ENCODE measurements at places on chromosomes 5 and 9.

DNA sequence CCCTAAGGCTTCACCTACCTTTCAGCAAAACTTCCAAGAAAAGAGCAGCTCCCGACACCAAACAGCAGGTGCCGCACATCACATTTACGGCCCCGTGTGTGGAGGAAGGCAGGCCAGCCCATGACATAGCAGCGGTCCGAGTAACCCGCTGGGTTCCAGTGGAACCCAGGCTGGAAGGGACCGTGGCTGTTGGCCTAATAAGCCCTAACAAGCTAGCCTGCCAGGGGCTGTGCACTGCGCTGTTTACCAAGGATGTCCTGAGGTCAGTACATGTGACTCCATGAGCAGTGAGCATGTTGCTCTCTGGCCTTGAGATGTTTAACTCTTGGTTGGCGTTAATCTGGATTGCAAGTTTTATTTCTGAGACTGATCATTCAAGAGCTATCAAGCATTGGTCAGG, 131.5 kb downstream of the FSTL4 start:
- DNase-seq, result no peak

DNA sequence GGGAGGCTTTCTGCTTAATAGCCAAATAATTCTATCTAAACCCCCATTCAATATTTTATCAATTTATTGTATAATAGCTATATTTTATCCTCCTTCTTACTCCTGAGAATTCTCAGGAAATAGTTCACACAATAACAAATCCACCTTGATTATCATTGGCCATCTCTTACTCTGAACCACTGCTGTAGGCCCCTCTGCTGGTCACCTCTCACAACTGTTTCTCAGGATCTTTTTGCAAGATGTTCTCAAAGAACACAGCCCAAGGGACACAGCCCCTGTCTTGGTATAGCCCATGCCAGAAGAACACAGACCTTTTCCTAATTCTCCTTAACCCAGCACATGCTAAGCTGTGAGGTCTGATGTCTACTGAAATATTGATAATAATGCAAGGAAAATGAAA, 74.9 kb upstream of the HTR4 start:
- no peak for DNase-seq

- DNase-seq, result no peak
Observed at GRCh38 chr9:93690618-93691017, 114.2 kb downstream of the PHF2 start.

GRCh38 chr5:78335976-78336375, 24.4 kb upstream of the SCAMP1 start:
- DNase-seq, result no peak

- DNase-seq, result no peak
Observed at GRCh38 chr5:101590384-101590783, 687.3 kb upstream of the ST8SIA4 start.

GRCh38 chr5:144024545-144024944, 145.9 kb downstream of the YIPF5 start:
- peak; percentile 25 for DNase-seq

GRCh38 chr5:170623576-170624181, 119.9 kb downstream of the KCNIP1 start:
- peak; percentile 17 for DNase-seq

DNA sequence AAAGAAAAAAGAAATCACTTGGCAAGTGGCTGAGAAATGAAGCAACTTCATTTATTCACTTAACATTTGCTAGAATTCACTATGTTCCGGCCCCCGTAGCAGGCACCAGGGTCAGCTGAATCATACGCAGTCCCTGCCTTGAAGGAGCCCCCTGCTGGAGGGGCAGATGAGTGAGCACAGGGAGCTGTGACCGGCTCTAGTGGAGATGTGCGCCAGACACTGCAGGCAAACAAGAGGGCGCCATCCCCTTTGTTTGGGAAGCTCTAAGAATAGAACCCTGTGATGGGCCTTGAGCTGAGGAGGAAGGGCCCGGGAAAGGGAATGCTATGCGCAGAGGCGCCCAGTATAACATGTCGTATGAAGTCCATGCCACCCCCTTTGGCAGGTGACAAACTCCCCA, 20.2 kb upstream of the RPL26L1 start:
- peak; percentile 58 for DNase-seq

GRCh38 chr9:134126373-134126772, 9.5 kb upstream of the WDR5 start:
- no peak for DNase-seq

DNA sequence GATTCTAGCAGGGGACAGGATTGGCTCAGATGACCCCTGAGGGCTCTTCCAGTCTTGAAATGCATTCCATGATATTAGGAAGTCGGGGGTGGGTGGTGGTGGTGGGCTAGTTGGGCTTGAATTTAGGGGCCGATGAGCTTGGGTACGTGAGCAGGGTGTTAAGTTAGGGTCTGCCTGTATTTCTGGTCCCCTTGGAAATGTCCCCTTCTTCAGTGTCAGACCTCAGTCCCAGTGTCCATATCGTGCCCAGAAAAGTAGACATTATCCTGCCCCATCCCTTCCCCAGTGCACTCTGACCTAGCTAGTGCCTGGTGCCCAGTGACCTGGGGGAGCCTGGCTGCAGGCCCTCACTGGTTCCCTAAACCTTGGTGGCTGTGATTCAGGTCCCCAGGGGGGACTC, 2.9 kb upstream of the MYOZ3 start:
- DNase-seq, result no peak

DNA sequence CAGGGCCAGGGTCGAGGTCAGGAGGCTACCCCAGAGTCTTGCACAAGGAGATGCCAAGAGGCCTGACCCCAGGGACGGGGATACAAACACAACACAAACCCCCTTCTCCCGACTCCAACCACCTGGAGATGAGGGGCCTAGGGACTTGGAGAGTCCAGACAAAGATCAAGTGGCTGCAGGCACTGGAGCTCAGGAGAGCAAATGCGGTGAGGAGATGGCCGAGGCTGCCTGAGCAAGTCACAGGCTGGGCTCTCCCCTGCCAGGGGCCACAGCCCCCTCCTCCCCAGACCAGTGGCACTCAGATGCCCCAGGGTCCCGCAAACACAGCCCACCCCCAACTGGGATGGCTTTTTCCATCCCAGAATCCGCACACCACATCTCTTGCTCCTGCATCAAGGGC, 15.8 kb downstream of the SH3GLB2 start:
- no peak for DNase-seq

GRCh38 chr5:116395631-116396203, 178.9 kb downstream of the SEMA6A start:
- no peak for DNase-seq

- peak; percentile 84 for DNase-seq
Observed at GRCh38 chr5:61280205-61280604, 51.9 kb upstream of the ZSWIM6 start.

- peak; percentile 26 for DNase-seq
Observed at GRCh38 chr5:56900858-56901578, 8.4 kb upstream of the SETD9 start.

DNA sequence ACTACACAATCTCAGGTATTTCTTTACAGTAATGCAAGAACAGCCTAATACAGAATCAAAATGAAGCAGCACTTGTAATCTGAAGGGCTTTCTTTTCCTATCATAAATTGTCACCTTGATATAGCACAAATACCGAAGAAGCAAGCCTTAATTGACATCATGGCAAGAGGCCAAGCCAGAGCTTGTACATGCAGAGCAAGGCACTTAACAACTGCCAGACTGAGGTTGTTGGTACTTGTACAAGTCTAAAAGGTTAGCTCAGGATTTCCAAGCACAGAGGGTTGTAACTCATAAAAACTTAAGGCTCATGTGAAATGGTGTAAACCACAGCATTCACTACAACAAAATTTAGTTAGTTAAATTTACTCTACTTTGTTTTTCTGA, 158.8 kb upstream of the SPEF2 start:
- DNase-seq, result no peak

GRCh38 chr5:132369007-132369473, 470 bp upstream of the SLC22A5 start:
- no peak for DNase-seq

- DNase-seq, result no peak
Observed at GRCh38 chr5:79147076-79147475, 35.5 kb downstream of the BHMT start.

DNA sequence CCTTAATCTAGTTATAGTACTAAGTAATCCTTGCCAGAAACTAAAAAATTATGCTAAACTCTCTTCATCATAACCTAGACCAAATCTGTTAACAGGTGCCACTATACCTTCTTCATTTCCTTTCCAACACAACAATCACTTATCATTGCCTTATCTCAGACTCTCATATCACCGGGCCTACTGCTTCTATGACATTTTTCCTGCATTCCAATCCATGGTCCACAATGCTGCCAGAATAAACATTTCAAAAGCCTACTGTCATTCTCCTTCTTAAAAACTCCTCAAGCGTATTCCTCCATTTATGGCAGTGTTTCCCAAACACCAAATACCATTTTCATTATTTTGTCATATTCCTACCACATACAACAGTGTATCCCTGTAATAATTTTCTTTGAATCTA, 6.5 kb downstream of the PPP6C start:
- DNase-seq, result no peak

- DNase-seq, result no peak
Observed at GRCh38 chr5:41418220-41419031, 92.0 kb downstream of the PLCXD3 start.

- DNase-seq, result peak; percentile 36
Observed at GRCh38 chr5:34691326-34691725, 35.2 kb downstream of the RAI14 start.

- no peak for DNase-seq
Observed at GRCh38 chr9:134358026-134358661, 31.9 kb downstream of the RXRA start.

DNA sequence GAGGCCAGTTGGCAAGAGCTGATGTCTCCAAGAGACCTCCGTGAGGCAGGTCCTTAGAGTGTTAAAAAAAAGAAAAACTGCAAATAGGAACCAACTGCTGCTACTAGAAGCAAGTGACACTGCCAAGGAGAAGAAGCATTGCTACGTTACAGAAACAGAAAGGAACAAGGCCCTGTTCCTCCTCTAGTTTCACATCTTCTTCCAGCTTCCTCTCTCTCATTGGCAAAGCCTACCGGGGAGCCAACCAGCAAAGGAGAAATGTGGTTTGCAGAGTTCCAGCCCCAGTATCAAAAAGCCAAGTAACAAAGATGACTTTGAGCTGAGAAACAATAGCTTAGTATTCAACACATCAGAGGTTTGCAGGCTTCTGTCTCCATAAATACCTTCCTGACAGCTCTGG, 145.9 kb downstream of the PRELID2 start:
- DNase-seq, result no peak

GRCh38 chr5:160183075-160183474, 46.2 kb upstream of the FABP6 start:
- DNase-seq, result no peak

DNA sequence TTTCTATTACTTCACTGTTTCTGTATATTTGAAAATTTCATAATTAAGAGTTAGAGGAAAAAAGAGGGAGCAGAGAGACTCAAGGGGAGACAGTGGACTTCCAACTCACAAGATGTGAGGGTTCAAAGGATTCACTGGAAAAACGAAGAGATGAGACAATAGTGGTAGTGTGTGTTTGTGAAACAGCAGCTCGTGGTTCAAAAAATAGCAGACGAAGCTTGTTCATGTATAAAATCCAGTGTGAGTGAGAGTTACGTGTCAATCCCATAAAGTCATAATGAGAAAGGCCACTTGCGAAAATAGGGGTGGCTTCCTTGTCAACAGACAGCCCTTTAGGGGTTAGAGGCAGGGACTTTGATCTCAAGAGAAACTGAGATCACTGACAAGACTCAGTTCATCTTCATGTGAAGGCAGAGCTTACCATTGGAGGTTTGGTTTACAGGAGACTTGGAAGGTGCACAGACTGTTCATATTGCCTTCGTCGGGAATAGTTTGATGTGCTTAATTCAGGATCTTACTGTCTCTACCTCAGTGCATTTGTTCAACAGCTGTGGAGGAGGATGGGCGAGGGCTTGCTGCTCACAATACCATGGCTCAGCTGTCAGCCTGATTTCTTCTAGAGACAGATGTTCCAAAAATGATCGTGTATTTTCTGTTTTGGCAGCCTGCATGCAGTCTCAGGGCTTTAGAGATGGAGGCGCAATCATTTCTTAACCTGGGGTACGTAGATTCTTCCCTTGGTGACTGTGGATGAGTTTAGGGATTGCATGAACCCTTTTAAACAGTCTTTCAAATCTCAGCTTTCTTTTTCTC, 105.7 kb upstream of the KLF9 start:
- no peak for DNase-seq

DNA sequence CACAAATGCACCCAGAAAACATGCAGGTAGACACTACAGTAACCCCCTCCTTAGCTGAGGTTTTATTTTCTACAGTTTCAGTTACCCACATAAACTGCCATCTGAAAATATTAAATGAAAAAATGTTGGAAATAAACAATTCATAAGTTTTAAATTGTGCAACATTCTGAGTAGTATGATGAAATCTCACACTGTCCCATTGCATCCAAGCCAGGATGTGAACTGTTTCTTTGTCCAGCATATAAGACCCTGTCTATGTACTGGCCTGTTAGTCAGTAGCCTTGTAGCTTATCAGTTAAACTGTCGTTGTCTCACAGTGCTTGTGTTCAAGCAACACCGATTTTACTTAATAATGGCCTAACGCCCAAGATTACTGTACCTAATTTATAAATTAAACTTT, 630.5 kb downstream of the ANXA1 start:
- no peak for DNase-seq

DNA sequence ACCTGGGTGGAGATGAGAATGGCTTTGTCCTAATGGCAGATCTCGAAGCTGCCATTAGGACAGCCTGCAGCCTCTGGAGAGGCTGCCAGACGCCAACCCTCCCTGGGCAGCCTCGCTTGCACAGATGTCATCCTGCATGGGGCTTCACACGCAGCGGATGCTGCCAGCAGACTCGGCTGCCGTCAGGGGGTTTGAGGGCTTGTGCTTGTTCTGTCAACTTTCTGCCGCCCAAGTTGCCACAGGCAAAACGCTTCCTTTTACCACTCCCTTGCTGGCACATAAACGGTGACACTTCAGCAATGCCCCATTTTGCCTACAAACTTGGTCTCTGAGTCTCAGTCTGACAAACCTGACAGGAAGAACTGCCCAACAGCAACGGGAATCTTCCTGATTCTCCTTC, 24.7 kb downstream of the DAP start:
- DNase-seq, result no peak

DNA sequence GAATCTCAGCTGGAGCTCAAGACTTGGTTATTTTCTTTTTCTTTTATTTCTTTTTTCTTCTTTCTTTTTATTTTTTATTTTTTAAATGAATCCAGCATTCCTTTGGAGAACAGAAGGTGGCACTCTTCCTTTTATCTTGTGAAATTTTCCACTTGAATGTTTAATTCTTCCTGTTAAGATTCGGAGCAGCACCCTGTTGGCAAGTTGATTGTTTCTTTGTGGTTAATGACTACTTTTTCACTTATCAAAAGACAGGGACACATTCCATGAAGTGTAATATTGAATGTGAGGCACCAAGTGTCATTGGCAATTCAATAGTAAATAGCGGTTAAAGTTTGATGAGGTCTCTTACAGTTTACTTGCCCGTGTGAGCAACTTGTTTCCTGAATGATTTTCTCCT, 240.5 kb upstream of the CHD1 start:
- no peak for DNase-seq

- no peak for DNase-seq
Observed at GRCh38 chr9:121699571-121700164, 48.2 kb downstream of the DAB2IP start.
